ENCODE measurements at places on chromosomes 3 and 15.

DNA sequence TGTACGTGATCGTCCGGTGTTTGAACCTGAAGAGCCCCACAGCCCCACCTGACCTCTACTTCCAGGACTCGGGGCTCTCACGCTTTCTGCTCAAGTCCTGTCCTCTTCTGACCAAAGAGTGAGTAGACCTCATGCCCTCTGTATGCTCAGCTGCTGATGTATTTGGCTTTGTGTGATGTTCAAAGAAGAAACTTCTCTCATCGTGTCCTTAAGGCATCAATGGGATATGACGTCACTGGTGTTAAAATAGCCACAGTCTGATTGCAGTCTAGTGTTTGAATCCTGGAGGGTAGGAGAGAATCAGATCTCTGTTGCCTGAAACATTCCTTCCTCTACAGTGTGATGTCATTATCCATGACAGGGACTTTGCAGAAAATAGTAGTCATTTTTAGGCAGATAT is 28.1 kb downstream of the ABHD2 start:
- peak; percentile 54 for DNase-seq

GRCh38 chr15:35934383-35935049 is 388.6 kb upstream of the DPH6 start:
- DNase-seq = no peak

GRCh38 chr3:169509780-169510692 is 153.5 kb downstream of the MECOM start:
- DNase-seq = no peak

- no peak for DNase-seq
Observed at GRCh38 chr3:56769116-56769707, 32.5 kb downstream of the ARHGEF3 start.

DNA sequence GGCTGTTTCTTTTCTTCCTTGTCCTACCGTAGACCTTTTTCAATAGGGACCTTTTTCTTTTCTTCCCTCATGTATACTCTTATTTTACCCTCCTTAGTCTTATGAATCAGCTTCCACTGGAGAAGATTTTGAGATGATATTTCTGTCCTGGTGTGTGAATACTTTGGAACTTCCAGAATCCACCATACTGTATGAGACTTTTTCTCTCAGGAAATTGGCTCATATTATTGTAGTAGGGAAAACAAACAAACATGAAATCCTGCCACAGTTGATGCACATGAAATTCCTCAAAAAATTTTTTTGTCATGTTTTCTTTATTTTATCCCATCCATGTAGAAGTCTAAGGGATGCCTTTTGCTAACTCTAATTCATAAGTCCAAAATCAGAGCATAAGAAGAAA is 289.3 kb upstream of the PLSCR5 start:
- DNase-seq = peak; percentile 64

- no peak for DNase-seq
Observed at GRCh38 chr3:38566215-38566528, 70.0 kb downstream of the EXOG start.

Data from EH (cell line).